Mesothelial cell of epicardium (in vitro differentiated cells): ENCODE measurements at places on chromosomes 4 and X. TPM values are rescaled to one million over a fixed set of nuclear protein-coding genes. Genes with fewer than 3 reads are reported as not detected.

GRCh38 chr4:56656346-56656643, 24.8 kb downstream of the HOPX start:
- peaks cover 85% of the 10 kb centered on the region for H3K27me3 ChIP-seq
- no peaks in the 10 kb centered on the region for H3K36me3 ChIP-seq

Gene ADGRG2
- total RNA-seq, result 0.98 to 1.0 TPM (median 0.99 TPM) in 3 replicates

DNA sequence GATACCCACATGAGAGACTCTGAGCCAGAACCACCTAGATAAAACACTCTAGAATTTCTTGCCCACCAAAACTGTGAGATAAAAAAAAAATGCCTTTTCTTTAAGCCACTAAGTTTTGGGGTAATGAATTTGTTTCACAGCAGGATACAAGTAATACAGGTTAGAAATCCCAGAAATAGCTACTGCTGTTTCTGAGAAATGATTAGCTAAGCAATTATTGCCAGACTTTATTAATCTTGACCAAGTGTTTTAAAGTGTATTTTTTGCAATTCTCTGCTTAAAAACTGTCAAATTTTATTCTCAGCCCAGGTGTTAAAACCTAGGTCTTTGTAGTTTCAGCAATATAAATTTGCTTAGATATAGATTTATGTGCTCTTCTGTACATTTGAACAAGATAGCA, 58.6 kb upstream of the CAPN6 start:
- H3K27me3 ChIP-seq, result peaks cover 2% of the 10 kb centered on the region
- H3K4me1 ChIP-seq, result no peaks in the 10 kb centered on the region
- no peak overlapping the region for H3K27ac ChIP-seq
- no peak overlapping the region for H3K4me3 ChIP-seq

Gene KLHL13
- 5.6 to 7.2 TPM (median 5.6 TPM) in 3 replicates for total RNA-seq

Gene RADX
- total RNA-seq, result 1.7 to 2.9 TPM (median 1.8 TPM) in 3 replicates
